ENCODE measurements at places on chromosomes 7 and 10.

DNA sequence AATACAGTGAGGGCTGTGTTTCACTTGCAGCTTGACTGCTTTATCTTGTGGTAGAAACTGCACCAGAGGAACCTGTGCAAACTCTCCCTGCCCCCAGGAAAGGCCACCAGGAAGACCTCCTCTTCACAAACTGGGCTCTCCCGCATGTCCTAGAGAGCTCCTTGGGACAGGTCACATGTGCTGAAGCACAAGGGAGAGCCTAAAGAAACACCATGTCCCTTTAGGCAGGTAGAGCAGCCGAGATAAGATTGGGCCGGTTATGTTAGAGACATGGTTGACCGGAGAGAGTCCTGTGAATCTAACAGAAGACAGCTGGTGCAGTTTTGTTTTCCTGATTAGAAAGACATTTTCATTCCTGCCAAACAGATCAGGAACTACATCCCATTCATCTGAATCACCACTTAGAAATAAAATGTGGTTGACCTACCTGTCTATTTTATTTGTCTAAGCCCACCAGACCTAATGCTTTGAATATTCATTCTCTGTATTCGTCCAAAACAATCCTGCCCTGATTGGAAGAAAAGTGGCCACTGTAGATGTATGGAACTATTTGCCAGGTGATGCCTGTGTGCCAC lies 224.1 kb downstream of the GLI3 start:
- no peak for DNase-seq

DNA sequence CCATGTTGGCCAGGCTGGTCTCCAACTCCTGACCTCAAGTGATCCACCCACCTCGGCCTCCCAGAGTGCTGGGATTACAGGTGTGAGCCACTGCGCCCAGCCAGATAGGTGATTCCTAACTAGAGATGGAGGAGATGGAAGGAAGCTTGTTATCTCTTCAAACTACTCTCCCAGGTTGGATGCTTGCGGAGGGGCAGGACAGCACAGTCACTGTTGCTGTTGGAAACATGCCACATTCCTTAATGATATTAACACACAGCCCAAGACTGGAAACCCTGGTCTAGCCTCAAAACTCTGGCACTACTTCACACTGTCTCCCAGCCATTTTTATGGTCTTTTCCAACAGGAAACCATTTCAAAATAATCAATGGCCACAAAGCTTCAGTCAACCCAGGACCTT lies 468.8 kb upstream of the NRP1 start:
- no peak for DNase-seq

DNA sequence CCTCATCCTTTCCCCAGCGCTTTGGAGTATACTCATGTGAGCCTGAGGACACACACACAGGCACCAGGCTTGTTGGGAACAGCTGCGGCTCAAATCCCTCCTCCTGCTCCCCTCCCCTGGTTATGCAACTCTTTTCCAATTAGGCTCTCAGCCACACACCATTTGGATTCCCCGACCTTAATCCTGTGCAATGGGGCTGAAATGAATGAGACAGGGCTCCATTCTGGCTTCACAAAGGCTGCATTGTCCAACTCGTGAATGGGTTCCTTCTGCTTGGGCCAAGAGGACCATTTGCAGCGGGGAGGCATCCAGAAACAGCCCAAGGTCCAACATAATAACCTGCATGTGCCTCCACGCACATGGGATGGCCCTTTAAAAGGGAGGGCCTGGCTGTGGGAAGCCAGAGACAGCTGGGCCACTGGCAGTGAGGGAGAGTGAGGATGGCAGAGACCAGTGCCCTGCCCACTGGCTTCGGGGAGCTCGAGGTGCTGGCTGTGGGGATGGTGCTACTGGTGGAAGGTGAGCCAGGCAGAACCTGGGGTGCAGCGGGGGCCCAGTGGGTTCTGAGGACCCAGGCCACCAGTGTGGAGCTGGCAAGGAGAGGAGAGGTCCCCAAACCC lies at the start of gene RGR:
Gene RGR (plus strand): TSS at position 403 of the 620 bp plus-strand sequence. CDS start 38 bp downstream, at position 441.
- peak; percentile 98 for DNase-seq

GRCh38 chr7:152117356-152117755 lies 91.9 kb downstream of the GALNT11 start:
- DNase-seq, result no peak

DNA sequence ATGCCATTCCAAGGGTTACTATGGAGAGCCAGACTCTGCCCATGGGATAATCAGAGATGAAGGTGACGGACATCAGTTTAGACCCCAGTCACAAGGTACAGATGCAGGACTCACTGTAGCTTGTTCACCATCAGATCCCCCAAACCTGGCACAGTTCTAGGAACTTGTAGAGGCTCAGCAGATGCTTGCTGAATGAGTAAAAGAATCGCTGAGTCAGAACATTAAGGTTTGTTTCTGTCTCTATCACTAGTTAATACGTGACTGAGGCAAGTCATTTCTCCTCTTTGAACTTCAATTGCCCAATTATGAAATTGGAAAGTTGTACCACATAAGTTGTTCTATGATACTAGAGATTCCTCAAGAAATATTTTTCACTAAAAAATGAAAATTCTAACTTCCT lies 65.1 kb downstream of the PPP1R3C start:
- no peak for DNase-seq

DNA sequence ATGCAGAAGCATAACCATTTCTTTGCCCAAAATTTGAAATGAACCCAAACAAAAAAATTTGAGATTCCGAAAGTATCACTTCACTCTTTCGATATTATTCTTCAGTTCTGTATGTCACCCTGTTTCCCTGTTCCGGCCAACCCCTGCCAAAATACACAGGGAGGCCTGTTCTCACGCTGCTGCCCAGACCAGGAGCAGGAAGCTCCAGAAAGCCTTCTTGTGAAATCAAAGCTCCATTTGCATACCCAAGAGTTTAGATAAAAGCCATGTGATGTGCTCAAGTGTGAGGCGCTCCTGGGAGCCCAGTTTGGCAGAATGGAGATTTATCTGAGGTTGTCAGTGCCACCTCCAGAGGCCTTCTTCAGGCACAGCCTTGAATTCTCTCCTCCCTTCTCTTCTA lies 236.2 kb downstream of the FGFR2 start:
- no peak for DNase-seq

- DNase-seq, result no peak
Measured at GRCh38 chr7:27835376-27835775, 95.4 kb downstream of the TAX1BP1 start.

DNA sequence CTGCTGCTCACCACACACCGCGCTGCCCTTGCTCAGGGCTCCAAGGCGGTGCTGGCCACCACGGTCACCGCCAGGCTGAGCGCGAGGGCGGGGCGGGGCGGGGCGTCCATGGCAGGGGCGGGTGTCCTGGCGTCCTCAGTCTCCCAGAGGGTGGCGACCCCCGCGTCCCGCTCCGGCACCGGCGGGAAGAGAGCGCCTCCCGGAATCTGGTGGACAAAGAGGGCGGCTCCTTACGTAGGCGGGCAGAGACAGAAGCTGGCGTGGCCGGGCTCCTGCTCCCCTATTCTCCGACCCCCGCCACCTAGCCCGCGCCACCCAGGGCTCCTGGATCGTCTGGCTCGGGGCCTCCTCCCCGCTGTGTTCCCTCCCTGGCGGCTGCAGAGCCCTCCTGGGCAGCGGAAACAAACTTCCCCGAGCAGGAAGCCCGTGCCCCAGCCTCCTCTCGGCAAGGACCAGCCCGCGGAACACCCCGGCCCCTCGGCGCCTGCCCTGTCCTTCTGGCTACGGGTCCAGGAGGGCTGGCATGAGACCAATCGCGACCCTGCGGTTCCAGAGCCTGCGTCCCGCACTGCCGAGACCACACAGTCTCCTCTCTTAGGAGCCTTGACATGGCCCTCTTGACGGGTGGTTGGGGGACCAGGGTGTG lies 133.8 kb upstream of the ZNF92 start:
- no peak for DNase-seq

DNA sequence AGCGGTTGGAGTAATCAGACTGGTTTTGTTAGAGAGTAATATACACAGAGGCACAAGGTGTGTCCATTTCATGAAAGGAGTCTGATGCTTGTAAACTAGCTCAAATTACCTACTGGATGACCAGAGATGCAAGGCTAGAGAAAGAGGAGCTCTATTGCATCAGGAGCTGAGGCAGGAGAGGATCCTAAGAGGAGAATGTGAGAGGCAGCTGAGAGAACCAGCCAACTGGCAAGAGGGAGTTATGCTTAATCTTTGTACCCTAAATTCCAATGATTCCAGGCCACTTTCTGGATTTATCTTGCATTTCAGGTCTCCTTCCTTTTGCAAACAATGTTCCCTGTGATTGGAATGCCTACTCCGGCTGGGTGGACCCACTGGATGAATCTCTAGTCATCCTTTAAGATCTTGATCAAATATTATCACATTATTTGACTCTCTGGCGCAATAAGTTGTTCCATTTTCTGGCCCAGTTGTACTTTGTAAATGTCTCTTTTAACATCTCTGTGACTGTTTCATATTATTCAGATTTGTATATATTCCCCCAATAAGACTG lies 57.5 kb upstream of the PTPN12 start:
- DNase-seq, result no peak

DNA sequence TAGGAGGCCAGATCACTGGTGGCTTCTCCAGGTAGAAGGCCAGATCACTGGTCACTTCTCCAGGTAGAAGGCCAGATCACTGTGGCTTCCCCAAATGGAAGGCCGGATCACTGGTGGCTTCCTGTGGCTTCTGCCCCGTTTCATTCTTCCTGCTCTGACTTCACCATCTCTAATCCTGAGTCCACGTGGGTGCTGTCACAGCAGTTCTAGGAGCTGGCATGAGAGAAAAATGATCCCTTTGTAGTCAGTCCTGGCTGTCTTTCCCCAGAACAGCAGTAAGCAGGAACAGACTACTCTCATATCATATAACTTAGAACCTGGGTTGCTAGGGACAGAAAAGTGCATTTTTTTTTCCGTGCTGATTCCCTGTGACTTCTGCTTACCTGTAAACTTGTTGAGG lies 90.9 kb downstream of the ACTR3B start:
- DNase-seq, result peak; percentile 63
